HuH-7.5 (cell line): ENCODE measurements at places on chromosomes 7 and 10.

- no peak for DNase-seq
Measured at GRCh38 chr7:26180792-26181198, 19.8 kb downstream of the HNRNPA2B1 start.

- DNase-seq: no peak
Measured at GRCh38 chr7:128785738-128786137, 6.0 kb upstream of the CCDC136 start.

DNA sequence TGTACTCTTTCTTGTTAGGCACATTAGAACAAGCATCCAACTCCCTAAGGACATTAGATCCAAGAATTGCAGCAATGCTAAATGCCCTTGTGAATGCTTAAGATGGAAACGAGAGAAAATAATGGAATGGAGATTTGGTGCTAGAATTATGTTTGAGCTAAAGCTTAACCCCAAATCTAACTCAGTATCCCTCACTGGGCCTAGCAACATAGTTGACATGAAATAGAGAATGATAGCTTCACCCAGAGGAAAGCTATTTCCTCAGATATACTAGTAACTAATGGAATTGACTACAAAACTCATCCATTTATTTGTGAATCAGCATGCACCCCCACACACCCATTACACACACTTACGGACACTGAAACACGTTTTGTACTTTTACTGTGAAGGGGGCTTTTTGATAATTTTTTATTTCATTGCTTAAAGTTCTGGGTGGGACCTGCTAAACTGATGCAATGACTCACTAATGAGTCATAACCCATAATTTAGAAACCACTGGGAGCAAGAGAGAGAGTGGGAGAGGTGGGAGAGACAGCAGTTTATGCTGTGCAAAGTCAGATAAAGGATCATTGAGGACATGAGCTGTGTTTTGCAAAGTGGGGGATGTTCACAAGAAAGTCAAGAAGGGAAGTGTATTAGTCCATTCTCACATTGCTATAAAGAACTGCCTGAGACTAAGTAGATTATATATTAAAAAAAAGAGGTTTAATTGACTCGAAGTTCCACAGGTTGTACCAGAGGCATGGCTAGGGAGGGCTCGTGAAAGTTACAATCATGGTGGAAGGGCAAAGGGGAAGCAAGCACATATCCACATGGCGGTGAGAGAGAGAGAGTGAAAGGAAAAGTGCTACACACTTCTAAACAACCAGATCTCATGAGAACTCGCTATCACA is 382.7 kb downstream of the SFMBT2 start:
- DNase-seq: no peak

GRCh38 chr7:154804449-154804848 is 198.5 kb downstream of the PAXIP1 start:
- no peak for DNase-seq

DNA sequence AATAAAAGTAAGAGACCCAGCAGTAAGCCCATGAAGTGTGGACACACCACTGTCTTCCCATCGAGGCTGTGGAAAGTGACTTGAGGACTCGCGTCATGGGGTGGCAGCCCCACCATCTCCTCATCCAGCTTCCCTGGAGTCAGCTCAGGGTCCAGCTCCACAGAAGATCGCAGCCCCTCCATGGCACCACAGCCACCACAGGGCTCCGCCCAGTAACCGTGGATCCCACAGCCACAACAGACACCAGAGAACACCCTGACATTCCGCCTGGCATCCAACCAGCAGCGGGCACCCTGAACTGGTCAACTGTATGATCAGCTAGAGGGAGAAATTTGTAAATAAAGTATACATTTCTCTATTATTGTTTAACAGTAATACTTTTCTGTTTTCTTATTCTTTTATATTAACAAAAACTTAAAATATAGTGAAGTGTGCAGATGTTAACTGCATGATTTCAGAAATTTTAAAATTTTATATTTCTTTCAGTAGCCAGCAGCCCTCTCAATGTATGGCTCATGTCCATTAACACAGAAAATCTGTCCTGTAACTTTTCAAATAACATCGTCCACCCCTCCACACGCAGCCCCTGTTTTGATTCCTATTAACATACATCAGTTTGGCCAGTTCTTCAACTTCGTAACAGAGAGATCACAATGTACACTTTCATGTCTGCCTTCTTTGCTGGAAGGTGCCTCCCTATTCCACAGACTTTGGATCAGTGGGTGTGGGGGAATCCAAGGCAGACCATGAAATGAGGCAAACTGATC is 69.7 kb downstream of the ITGB1 start:
- DNase-seq: no peak
